ENCODE measurements at places on chromosomes 1 and 21.

- DNase-seq, result no peak
These were observed 9.8 kb upstream of the TSPAN2 start for GRCh38 chr1:115098979-115099692.

DNA sequence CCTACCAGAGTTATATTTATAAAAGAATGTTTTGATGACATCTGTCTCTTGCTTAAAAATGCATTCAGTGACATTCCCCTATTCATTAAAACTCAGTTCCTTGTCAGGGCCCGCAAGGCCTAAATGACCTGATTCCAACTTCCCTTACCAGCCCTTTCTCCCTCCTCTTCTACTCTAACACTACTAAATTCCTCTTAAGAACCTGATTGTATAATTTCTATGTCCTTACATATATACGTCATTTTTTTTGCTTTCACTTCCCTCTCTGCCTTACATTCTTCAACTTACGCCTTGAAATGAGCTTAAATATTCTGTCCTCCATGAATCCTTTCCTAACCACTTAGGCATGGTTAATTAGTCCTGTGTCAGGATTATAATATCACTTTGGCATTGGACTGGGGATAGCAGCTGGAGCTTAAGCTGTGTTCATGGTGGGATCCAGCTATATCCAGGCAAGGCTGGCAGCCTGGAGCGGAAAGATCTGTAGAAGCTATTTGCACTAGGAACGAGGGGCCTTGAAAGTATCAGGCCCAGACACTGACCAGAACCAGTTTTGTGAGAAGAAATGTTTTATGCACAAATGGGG lies 360.2 kb upstream of the PTBP2 start:
- no peak for DNase-seq

GRCh38 chr1:39979654-39980053 lies 24.7 kb downstream of the MFSD2A start:
- DNase-seq, result no peak

DNA sequence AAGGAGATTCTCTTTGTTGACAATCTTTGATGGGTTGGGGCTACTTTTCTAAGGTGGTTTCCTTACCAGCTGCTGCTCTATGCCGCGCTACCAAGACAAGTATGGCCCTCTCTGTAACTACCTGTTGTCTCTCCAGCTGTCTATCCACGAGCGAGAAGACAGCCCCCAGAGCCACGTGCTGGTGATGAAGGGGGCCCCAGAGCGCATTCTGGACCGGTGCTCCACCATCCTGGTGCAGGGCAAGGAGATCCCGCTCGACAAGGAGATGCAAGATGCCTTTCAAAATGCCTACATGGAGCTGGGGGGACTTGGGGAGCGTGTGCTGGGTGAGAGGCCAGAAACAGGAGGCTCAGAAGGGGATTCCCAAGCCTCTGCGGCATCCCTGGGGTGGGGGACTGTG lies 14.4 kb downstream of the ATP1A2 start:
- no peak for DNase-seq

- no peak for DNase-seq
These were observed 674.9 kb upstream of the ADGRL4 start for GRCh38 chr1:79681382-79681781.

- no peak for DNase-seq
These were observed 188.3 kb upstream of the MAP1LC3C start for GRCh38 chr1:242187171-242187570.

DNA sequence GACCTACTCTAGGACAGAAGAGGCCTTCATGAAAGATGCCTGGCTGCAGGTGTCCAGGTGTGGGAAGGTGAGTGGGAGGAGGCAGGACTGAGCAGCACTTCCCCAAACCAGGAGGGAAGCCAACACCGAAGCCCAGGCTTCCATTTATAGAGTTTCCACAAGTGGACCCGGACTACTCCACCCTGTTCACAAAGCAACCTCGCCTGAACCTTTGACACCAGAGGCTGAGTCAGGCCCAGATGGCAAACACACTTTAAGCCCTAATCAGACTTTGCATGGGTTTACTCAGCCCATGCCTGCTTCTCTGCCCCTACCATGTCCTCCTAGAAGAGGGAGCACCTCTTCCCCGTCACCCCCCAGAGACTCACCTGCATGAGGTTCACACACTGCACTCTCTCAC lies 14.0 kb downstream of the PRR9 start:
- DNase-seq, result no peak

DNA sequence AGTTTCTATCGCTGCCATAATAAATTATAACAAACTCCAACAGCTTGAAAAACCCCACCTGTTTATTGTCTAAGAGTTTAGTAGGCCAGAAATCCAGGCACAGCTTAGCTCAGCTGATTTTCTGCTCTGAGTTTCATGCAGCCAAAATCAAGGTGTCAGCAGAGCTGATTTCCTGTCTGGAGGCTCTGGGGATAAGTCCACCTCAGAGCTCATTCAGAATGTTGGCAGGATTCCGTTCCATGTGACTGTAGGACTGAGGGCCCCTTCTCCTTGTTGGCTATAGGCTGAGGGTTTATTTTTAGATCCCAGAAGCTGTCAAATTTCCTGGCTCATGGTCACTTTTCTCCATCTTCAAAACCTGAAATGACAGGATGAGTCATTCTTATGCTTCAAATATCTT lies 91.6 kb upstream of the CHODL start:
- DNase-seq, result no peak

- no peak for DNase-seq
These were observed 22.5 kb downstream of the ERRFI1 start for GRCh38 chr1:8003438-8004112.

DNA sequence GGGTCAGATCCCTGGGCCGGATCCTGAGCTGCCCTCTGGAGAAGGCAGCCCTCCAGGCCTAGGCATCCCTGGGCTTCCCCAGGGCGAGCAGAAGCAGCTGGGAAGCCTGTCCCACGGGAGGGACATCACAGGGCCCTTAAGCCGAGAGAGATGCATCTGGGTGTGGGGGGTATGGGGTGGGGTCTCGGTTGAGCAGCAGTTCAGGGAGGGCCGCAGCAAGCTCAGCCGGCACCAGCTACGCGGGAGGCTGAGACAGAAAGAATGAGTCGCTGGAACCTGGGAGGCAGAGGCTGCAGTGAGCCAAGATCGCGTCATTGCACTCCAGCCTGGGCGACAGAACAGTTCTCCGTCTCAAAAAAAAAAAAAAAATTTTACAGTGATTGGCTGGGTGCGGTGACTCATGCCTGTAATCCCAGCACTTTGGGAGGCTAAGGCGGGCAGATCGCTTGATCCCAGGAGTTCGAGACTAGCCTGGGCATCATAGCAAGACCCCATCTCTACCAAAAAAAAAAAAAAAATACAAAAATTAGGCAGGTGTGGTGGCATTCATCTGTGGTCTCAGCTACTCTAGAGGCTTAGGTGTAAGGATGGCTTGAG lies 37.7 kb downstream of the RRP1 start:
- DNase-seq, result no peak

DNA sequence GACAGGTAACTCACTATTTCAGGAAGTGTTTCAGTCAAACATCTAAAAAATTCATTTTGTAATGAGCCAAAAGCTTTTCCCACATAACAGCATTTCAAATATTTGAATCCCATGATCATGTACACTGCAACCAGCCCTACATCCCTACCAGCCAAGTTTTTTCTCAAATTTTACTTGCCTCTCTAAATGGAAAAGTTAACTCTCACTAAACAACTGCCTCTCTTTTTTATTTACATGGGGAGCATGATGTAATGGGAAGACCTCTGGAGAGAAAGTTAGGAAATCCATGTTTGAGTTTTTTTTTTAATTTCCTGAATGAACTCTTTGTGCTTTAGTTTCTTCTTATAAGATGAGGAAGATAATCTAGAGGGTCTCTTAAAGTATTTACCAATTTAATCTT lies 70.5 kb downstream of the TTLL7 start:
- no peak for DNase-seq

DNA sequence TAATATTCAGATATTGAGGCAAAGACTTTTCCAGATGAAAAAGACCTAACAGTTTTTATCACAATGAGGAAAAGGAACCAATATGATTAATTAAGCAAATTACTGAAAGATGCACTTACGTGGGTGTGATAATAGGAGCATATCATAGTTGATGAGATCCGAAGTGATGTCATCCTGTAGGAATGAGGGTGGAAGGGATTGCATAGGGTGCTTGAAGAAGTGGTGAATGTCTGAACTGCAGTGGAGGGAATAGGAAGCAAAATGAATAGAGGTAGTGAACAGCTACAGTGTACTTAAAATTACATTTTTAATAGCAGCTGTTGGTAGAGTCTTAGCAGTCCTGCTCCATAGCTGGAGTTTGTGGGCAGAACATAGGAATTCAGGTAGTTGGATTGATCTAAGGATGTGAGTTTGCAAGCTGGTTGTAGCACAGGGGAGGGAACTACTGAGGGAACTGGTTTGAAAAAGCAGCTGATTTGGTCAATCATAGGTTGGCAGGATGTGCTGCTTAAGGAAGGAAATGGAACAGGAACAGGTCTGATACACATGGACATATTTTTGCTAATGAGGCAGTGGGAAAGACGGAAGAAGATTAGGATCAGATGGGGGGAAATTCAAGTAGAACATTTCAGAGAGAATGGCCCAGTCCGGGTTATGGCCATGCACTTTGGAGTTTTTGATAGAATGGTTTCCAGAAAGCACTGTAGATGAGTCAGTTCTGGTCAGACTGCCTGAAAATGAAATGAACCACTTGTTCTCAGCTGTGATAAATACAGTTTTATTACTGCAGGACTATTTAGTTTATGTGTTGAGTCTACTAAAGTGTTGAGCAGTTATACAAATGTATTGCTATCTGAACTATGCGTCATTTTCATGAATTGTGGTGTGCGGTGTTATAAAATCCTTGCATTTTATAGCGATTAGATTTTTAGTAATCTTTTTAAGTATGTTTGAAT lies 155.8 kb downstream of the RYR2 start:
- no peak for DNase-seq

GRCh38 chr1:175415129-175415712 lies 222.6 kb upstream of the KIAA0040 start:
- no peak for DNase-seq

GRCh38 chr1:156815307-156815826 lies 1.3 kb downstream of the SH2D2A start:
- no peak for DNase-seq

DNA sequence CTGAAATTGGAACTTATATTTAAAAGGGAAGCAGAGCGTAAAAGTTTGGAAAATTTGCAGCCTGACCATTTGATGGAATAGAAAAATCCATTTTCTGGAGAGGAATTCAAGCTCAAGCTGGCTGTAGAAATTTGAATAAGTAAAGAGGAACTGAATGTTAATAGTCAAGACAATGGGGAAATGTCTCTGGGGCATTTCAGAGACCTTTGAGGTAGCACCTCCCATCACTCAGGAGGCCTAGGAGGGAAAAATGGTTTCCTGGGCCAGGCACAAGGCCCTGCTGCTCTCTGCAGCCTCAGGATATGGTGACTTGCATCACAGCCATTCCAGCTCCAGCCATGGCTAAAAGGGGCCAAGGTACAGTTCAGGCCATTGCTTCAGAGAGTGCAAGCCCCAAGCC lies 17.6 kb upstream of the TSHB start:
- no peak for DNase-seq

- DNase-seq, result no peak
These were observed 11.5 kb upstream of the CFAP45 start for GRCh38 chr1:159911326-159912070.

- peak; percentile 50 for DNase-seq
These were observed 588.1 kb downstream of the KIF26B start for GRCh38 chr1:245742896-245743295.

DNA sequence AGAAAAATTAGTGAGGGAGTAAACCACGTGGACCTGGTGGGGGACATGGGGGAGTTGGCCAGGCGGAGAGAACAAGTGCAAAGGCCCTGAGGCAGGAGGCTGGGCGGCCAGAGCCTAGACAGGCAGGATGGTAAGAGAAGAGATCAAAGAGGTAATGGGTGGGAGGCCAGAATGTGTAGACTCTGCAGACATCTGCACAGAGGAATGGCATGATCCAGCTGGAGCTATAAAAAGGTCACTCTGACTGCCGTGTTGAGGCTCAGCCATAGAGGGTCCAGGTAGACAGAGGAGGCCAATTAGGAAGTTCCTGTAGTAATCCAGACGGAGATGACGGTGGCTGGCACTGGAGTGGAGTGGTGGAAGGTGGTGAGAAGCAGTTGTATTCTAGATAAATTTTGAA lies 3.6 kb downstream of the H6PD start:
- DNase-seq, result no peak

GRCh38 chr21:32350211-32350980 lies 42.4 kb downstream of the URB1 start:
- no peak for DNase-seq

- no peak for DNase-seq
These were observed 211.6 kb upstream of the PLXNA2 start for GRCh38 chr1:208455821-208456220.

DNA sequence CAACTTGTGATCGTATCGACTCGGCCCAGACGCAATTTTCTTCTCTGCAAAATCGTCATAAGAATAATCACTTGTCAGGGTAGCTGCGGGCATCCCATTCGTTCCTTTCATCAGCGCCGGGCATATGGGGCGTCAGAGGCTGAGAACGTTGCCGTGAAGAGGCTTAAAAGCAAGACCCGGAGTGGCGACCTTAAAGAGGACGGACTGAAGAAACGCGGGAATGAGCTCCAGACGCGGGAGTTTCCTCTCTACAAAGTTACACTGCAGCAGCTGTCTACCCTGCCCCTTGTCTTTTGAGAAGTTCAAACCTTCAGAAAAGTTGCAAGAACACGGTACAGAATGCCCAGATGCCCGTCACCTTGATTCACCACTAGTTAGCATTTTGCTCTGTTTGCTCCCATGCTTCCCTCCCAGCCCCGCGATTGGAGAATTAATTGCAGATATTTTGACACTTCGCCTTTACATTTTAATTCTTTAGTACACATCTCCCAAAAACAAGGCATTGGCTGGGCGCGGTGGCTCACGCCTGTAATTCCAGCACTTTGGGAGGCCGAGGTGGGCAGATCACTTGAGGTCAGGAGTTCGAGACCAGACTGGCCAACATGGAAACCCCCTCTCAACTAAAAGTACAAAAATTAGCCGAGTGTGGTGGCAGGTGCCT lies 967 bp downstream of the CENPS start:
- DNase-seq, result no peak

- no peak for DNase-seq
These were observed 184.3 kb downstream of the PATJ start for GRCh38 chr1:61926597-61926996.
